ENCODE measurements at places on chromosomes 4 and X.

- no peak for DNase-seq
These were observed at the start of gene ENPP6 for GRCh38 chr4:184217634-184218033. Gene ENPP6 (minus strand): TSS chr4:184217873. CDS start chr4:184217819, 54 bp downstream.

GRCh38 chr4:112069110-112069509 is 76.1 kb upstream of the FAM241A start:
- no peak for DNase-seq

- no peak for DNase-seq
These were observed 110.1 kb downstream of the PJA1 start for GRCh38 chrX:69055193-69055592.

GRCh38 chr4:18442957-18443356 is 421.4 kb upstream of the LCORL start:
- DNase-seq: no peak
